ENCODE measurements at places on chromosomes 1 and 21.

- DNase-seq, result no peak
These were observed 41.0 kb upstream of the IFFO2 start for GRCh38 chr1:18997508-18997907.

- no peak for DNase-seq
These were observed 395.1 kb downstream of the HLX start for GRCh38 chr1:221274373-221274772.

DNA sequence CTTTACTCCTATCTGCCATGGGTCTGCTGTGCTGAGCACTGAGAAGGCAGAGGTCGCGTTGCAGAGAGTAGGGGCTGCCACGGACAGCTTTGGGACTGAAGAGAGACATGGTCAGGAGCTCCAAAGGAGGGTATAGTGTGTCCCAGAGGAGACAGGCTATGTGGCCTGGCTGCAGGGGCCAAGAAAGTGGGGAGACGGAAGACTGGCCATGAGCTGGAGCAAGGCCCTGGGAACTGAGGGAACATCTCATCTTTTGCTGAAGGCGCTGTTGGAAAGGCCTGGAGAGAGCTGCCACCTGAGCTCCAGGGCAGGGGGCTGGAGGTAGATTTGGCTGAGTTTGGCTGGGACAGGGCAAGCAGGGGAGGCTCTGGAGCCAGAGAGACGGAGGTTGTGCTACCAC lies 55.8 kb upstream of the AJAP1 start:
- no peak for DNase-seq

DNA sequence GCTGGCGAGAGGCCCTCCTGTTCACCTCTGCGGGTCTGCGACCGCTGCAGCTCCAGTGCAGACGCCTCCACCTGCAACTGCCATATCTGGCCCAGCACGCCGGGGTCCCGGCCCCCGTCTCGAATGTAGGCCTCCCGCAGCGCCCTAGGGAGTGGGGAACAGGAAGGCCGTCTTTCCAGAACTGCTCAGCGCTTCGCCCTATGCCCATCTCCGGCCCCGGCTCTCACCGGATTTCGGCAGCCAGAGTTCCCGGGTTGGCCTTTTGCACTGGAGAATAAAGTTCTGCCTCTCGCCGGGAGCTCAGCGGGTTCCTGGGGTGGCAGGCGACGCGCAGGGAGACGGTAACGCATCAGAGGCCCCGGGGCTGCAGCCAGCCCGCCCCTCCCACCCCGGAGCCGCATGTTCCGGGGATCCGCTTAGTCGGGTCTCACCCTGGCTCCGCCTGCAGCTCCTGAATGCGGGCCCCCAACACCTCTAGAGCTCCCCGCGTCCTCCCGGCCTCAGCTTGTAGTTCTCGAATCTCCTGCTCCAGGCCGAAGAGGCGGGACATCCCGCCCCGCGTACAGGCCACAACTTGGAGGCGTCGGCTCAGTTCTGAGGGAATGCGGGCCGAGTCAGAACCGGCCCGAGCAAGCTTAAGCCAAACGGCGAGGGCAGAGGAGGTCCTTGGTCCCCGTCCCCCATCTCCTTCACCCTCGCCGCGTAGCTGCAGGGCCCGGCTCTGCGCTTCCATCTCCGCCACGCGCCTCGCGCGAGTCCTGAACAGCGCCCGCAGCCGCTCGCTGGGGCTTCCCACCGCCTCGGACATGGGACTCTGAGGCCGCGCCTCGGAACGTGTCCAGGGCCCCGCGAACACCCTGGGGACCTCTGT lies 1.1 kb downstream of the CCDC17 start:
- DNase-seq, result no peak

- peak; percentile 12 for DNase-seq
These were observed 1.9 kb downstream of the DHRS3 start for GRCh38 chr1:12615865-12616708.

DNA sequence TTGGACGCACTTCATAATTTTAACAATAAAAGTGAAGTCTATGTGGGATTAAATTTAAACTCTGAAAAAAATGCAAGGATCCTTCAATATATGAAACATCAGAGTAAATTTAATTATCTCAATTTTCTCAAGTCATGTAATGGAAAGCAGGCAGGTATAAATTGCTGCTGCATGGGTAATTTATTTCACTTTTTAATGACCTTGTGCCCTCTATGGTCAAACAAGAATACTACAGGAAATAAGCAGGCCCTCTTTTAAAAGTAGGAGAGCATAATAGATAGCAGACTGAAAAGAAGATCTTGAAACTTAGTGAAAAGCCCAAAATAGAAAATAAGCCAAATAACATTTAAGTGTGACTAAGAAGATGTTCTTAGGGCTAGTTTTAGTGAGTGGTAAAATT lies 22.9 kb downstream of the BCAS2 start:
- no peak for DNase-seq

GRCh38 chr1:209411491-209411929 lies 172.0 kb upstream of the CAMK1G start:
- DNase-seq, result no peak

DNA sequence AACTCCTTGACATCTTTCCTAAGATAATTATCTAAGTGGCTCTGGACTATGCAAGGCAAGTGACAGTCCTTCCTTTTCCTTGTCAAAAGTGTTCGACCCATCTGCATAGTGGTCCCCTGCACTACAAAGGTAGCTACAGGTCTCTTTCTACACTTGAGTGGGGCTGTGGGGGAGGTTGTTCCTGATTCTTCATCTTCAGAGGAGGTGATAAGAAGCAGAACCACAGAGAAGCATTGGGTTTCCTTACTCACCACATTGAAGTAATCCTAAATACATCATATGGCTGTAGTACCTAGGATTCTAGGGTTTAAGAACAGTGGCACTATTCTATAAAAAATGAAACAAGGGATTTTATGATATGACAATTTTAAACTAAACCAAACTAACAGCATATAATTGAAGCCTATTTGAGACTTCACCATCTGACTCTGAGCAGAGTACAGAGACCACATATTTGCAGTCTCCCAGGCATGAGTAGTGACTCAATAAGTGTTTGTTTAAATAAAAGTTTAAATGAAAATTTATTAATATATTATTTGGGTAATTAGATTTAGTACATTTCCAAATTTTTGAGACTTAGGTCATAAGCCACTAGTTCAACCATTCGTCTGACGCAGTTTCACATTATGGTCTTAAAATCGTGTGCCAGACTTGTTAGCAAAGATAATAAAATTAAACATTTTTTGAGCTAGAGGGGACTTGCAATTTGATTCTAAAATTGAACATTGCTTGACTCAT lies 54.9 kb upstream of the NEK7 start:
- no peak for DNase-seq

DNA sequence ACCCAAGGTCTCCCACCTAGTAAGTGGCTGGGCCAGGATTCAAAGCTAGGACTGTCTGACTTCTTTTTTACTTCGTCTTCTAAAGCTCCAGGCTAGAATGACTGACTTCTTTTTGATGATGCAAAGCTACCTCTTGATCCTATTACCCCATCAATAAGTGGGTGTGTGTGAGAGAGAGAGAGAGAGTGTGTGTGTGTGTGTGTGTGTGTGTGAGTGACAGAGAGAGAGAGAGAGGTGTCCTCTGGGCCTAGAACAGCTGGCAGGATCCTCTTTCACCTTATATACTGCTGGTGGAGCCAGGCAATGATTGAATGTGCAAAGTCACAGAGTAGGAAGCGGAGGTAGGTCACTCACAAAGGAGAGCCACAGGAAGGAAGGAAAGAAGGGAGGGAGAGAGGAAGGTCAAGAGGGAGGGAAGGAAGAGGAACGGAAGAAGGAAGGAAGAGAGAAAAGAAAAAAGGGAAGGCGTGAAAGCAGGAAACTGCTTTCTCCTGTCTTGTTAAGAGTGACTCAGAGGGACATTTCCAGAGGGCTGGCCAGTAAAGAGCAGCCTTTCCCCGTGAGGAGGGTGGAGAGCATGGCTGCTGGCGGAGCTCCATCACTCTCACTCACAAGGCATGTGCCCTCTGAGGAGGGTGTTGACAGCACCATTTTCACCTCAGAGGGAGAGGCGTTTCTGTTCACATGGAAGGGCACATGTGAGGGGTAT lies 68.9 kb downstream of the CDC7 start:
- DNase-seq, result no peak

DNA sequence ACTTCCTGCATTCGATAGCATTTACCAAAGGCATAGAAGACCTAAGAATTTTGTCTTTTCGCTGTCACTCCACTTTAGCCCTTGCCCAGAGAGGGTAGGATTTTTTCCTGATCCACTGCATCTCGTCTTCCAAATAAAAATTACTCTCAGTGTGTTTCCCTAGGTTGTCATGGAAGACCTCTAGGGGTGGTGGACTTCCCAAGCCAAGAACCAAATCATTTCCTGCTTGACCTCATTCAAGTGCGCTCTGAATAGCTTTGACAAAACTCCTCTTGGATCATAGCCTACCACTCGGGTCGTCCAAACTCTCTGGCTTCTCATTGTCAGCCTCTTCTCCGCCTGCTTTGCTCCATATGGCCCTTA lies 431 bp upstream of the C1orf52 start:
- DNase-seq, result no peak

- no peak for DNase-seq
These were observed 28.0 kb upstream of the ATP1A1 start for GRCh38 chr1:116345011-116345410.

DNA sequence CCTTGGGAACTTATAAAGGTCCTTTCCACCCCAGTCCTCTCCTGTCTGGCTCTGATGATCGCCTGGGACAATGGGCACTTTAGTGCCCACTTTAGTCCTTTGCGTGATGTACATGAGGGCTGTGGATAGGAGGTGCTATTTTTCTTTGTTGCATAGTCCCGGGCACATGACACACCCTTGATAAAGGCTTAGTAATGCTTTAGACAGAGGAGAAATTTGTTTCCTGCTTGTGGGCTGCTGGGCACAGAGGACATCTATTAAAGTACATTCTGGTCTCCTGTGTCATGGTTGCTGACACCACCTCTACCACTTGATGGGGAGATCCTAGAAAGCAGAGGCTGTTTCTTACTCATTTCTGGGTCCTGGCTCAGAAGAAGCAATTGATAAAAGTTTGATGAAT lies 5.4 kb upstream of the KNCN start:
- DNase-seq, result no peak

DNA sequence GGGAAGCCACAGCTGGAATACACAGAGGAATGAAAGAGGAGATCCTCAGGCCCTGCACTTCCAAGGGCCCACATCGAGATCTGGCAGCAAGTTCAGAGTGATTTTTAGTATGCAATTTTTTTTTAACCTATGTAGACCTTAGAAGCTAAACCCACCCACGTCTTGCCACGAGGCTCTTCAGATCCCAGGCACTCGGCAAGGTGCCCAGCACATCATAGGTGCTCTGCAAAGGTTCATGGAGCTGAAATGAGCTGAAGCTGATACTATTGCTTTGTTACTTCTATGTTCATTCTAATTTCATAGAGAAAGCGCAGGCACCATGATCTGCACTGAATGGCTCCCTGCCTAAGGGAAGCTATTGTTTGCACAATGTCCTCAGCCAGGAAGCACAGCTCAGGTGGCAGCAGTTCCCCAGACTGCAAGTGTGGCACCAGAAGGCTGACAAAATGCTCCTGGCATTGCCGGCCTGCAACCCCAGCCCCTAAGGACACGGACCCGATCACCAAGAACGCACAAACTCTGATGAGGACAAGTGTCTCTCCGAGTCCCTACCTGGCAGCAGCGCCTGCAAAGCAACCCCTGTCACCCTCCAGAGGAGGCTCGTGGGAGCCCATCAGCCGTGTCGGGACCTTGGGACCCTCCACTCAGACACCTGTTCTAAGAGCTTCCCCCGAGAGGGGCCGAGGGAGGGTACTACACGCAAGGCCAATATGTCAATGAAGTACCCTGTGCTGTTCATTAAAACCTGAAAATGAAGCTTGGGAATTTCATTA lies 264.2 kb downstream of the NPHP4 start:
- no peak for DNase-seq

DNA sequence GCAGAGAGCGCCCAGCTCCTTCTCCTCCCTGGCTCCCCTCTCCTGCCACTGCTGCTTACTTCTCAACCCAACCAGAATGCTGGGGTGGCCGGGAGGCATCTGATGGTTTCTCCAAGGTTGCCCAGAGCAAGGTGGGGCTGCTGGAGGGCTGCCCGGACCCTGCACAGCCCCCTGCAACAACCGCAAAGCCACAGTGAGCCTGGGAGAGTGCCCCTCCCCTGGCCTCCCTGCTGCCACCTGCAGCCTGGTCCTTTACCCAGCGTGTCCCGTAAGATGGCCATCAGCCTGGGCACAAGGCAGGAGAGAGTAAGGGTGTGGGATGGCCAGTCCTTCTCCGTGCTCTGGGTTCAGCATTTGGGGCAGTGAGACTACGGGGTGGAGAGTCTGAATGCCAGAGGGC lies 17.0 kb downstream of the MX2 start:
- DNase-seq, result no peak

- no peak for DNase-seq
These were observed 71.1 kb downstream of the TPR start for GRCh38 chr1:186303911-186304310.

GRCh38 chr1:32881291-32881690 lies 5.0 kb upstream of the HPCA start:
- no peak for DNase-seq

GRCh38 chr1:54479841-54480524 lies 68.0 kb upstream of the ACOT11 start:
- no peak for DNase-seq

DNA sequence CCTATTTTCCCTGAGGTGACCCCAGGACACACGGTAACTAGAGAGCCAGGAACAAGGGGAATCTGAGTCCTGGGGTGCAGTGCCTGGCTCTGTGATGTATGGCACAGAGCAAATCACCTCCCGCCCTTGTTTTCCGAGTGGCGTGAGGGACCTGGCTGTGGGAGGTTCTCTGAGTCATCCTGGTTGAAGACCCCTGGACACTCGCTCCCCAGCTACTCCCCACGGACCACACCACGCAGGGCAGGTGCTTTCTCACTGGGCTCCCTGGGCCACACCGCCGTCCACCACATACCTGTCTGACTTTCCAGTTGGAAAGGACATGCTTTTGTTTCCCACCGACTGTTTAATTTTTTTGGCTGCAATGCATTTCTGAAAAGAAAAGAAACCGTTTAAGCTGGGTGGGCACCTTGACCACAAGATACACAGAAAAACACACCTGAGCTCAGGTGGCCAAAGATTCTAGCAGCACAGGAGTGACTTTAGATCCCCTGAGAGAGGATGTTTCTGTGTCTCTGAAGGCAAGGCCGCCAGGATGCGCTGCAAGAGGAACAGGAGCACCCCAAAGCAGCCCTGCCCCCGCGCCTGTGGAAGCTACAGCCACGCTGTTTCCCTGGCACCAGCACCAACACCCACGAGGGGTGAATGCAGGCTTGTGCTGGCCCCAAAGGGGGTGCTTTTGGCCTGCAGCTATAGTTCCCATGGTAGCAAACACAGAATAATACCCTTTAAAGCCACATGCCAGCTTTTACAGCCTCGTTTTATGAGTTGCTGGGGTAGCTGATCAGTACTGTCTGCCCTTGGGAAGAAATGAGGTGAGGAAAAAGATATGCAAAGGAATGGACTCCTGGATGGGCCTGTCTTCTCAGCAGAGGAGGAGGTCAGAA lies 8.1 kb upstream of the SRM start:
- no peak for DNase-seq

- DNase-seq, result no peak
These were observed 728.7 kb downstream of the LTN1 start for GRCh38 chr21:28263974-28264373.

DNA sequence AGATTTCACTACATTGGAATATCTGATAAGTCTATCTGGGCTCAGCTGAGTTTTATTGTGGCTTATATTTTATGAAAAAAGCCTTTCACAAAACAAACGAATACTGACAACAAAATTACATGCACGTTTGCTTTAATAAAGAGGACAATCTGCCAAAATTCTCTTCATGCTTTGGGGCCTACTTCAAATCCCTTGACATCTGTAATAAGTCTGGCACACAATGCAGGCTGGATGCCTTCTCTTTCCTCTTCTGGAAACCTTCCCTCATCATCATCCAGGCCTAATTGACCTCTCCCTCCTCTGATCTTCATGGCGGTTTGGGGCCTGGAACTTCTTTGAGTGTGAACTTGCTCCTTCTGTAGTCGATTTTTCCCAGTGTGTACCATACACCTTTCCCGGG lies 70.3 kb downstream of the MAP10 start:
- DNase-seq, result no peak

All from stimulated activated CD4-positive, alpha-beta T cell treated with anti-CD3 and anti-CD28 coated beads, Interleukin-4, amount 100 ng/mL, for 24 hours (primary cell).